ENCODE measurements at places on chromosomes 13 and 19.

GRCh38 chr13:95882121-95882520 lies 171.1 kb downstream of the UGGT2 start:
- no peak for DNase-seq

GRCh38 chr19:408441-408901 lies 476 bp downstream of the C2CD4C start:
- no peak for DNase-seq

- no peak for DNase-seq
Observed at GRCh38 chr13:45368005-45368404, 27.0 kb upstream of the TPT1 start.

GRCh38 chr19:2021453-2022140 lies 6.1 kb upstream of the BTBD2 start:
- no peak for DNase-seq

DNA sequence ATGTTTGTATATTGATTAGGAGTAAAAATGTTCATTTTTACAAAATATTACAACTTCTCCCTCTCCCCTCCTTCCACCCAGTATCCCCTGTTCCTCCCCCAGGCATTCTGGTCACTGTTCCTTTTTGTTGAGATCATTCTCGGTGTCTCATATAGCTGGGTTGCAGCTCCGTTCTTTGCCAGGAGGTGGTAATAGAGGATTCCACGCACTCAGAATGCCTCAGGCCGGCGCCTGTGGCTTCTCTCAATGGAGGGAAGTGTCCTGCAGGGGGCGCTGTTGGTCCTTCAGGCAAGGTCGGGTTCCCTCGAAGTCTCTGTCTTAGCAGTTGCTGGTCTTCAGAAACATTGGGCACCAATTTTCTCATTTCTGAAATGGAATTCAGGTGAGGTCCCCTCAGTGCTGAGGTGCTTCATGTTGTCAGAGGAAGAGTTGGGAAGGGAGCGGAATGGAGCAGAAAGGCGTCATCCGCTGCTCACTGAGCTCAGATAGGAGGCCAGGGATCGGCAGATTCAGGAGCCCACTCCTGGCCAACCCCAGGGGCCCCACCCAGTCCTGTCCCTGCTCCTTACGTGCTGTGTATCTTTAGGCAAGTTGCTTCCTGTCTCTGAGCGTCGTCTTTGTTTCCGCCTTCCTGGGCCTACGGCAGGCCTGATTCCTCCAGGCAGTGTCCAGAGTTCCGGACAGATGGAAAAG lies 10.3 kb upstream of the GARIN5A start:
- DNase-seq = peak; percentile 23

DNA sequence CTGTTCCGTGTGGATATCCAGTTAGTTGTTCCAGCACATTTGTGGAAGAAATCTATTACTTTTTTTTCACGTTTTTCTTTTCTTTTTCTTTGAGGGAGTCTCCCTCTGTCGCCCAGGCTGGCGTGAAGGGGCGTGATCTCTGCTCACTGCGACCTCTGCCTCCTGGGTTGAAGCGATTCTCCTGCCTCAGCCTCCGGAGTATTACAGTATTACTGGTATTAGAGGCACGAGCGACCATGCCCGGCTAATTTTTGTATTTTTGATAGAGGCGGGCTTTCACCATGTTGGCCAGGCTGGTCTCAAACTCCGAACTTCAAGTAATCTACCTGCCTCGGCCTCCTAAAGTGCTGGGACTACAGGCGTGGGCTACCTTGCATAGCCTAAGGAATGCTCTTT lies 43.6 kb downstream of the ZNF611 start:
- no peak for DNase-seq

DNA sequence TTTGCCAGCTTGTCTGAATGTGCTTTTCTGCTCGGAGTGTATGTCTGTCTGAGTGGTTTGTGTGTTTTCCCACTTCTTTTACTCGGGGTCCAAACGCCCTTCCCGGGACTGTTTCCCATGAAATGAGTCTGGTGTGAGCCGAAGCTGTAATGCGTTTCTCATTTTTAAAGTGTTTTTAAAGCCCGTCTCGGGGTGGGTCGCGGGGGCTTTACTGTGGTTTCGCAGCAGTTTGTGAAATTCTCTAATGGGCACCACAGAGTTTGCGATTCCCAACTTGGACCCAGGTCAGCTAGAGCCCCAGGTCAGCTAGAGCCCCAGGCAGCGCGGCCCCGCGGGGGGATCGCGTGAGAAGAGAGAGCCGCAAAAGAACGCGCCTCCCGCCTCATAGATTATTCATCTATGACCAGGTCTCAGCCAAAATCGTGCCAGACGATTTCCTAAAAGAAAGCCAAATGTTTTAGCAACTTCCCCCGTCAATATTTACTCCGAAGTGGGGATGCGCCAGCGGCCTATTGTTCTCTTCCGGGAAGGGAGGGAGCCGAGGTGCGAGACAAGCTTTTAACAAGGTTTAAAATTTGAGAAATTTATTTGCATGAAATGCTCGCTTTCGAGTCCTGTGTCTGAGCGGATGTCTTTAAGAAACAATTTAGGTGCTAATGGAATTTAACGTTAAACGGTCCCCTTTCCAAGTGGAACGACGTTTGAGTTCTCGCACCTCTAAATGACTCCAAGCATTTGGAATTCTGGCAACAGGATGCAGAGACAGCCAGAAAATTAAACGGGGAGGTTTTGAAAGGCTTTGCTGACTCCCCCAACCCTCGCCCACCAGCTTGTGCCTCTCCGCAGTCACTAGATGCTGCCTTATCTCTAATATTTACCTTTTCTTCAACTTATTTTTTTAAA lies 2.2 kb downstream of the ZIC2 start:
- DNase-seq = no peak

DNA sequence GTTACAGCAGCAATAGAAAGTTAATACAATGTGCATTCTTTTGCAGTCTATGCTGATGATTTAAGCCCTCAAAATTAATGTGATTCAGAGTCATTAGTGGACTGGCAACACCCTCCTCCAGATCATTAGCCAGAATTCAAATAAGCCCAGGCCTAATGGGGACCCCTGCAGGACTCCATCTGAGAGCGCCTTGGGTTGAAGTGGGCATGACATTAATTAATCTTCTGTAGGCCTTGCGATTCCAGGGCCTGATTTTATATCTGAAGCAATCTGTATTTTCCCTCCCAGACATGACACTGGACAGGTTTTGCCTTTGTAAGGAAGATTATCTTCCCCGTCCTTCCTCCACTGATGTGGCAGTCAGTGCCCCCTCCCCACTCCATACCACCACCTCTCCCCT lies 442.9 kb downstream of the FOXO1 start:
- no peak for DNase-seq

GRCh38 chr13:69477451-69477850 lies 630.2 kb upstream of the ATXN8OS start:
- no peak for DNase-seq

GRCh38 chr13:30401347-30401746 lies 20.9 kb upstream of the UBE2L5 start:
- DNase-seq = no peak

GRCh38 chr19:7788178-7788932 lies 25.3 kb downstream of the CLEC4M start:
- DNase-seq = no peak

- no peak for DNase-seq
Observed at GRCh38 chr19:45571457-45572220, 13.0 kb downstream of the OPA3 start.

DNA sequence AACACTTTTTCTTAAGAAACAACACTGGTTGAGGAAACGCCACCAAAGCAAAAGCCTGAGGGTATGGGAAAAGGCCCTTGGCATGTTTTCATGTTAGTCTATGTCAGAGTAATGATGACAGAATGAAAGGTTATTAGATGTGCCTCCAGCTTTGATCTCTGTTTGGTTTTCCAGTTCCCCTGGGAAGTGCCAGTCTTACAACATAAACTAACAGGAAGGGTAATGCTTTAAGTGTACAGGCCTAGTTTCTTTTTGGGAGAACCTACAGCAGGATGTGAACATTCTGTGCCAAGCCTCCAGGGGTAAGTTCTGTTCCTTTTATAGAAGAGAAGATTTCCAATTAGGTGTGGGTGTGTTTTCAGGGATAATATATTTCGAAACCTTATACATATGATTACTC lies 121.7 kb downstream of the FNDC3A start:
- DNase-seq = no peak

DNA sequence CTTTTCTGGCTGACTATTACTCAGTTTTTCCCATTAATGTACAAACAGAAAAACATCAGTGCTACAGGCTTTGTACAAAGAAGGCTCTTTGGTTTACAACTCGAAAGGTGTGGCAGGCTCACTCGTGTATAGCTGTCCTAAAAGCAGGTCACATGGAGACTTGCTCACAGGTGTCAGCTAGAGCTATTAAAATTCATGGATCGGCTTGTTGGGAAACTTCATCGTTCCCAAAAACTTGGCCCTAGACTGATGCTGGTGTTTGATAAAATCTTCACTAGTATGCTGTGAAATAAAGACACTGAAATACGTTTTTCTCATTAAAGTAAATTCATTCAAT lies 64.9 kb downstream of the MBNL2 start:
- DNase-seq = no peak

GRCh38 chr19:45716359-45717130 lies 14.2 kb downstream of the FBXO46 start:
- no peak for DNase-seq

GRCh38 chr19:28388988-28389387 lies 824.0 kb downstream of the UQCRFS1 start:
- DNase-seq = no peak

DNA sequence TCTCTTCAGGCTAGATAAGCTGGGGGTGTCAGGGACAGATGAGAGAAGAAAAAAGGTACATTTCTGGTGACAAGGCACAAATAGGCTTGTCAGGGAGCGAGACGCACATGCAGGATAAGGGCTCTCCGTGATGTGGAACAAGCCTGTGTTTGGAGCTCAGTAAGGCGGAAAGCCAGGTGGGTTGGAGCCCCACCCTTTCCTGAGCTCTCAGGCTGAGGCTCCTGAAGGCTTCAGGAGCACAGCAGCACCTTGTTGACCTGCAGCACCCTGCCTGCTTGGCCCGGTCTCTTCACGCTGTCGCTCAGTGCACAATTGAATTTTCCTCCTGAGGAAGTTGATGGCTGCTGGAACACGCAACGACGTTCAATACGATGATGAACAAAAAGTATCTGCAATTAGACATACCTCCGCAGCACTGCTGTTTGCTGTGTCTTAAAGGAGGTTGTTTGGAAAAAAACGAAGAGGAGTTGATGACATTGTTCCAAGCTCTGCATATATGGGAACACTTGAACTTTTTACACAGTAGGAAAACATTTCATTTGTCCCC lies 29.3 kb downstream of the SERP2 start:
- no peak for DNase-seq

DNA sequence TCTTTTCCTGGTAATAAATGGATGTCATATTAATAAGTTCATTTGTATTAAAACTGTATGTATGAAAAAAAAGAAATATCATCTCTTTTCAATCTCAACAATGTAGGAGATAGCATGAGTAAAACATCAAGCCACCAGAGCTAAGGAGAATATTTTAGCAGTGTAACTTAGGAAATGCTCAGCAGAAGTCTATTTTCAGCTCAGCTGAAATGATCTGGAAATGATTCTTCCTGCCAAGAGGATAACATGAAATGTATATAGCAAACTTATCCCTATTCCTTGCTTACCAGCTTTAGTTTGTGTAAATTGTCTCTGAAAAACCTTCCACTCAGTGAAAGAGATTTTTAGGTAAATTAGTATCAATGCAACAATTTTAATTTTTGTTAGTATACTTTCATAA lies 1194.4 kb downstream of the SLITRK1 start:
- no peak for DNase-seq
